ENCODE measurements at places on chromosomes 3 and 15. TPM values are rescaled to one million over a fixed set of nuclear protein-coding genes. Genes with fewer than 3 reads are reported as not detected.

- no peak for DNase-seq
Observed at GRCh38 chr15:52080706-52081392, 31.7 kb downstream of the BCL2L10 start.

GRCh38 chr15:38611228-38611627 lies 46.6 kb upstream of the RASGRP1 start:
- no peak for DNase-seq

- no peak for DNase-seq
Observed at GRCh38 chr15:88654430-88655102, 15.8 kb downstream of the ISG20 start.

DNA sequence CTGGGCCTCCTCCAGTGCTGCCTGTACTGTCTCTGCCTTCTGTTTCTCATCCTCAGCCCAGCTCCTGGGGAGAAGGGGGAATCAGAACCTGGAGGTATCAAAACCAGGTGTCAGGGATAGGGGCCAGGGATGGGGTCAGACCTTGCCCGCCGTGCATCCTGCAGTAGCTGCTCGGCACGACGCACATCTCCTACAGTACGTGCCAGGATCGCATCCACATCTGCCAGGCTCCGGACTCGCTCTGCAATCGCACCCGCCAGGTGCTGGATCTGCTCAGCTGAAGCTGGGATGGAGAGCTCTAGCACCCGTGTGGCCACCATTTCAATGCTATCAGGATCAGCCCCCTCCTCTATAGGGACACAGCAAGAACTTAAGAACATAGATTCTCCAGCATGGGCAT lies 1.4 kb upstream of the USP19 start:
- DNase-seq = no peak

DNA sequence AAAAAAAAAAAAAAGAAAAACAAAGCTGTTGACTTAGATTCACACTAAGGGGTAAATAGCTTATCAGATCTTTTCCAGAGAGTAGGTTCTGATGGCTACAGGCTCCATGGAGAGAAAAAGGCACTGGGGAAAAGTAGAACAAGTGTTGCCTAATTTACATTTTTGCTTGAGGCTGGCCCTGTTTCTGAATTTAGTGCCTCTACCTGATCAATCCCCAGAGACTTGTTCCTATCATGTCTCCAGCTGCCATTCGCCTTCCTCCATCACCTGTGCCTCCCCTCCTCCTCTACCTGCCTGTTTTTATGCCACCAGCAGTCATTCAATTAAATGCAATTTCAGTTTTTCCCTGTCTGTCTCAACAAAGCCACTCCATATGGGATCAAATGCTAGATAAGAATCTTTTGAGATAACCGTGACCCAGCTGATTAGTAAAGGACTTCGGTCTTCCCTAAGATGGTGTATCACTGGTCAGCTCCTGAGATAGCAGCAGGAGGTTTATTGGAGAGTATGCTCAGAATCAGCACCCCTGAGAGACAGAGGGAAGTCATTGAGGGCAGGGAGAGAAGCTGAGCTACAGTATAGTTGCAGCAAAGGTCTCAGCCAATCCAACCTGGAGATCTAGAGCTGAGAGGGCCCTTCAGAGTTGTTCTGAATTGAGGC lies 88.1 kb upstream of the GADL1 start:
- DNase-seq = no peak

- no peak for DNase-seq
Observed at GRCh38 chr15:88250826-88251225, 5.7 kb downstream of the NTRK3 start.

DNA sequence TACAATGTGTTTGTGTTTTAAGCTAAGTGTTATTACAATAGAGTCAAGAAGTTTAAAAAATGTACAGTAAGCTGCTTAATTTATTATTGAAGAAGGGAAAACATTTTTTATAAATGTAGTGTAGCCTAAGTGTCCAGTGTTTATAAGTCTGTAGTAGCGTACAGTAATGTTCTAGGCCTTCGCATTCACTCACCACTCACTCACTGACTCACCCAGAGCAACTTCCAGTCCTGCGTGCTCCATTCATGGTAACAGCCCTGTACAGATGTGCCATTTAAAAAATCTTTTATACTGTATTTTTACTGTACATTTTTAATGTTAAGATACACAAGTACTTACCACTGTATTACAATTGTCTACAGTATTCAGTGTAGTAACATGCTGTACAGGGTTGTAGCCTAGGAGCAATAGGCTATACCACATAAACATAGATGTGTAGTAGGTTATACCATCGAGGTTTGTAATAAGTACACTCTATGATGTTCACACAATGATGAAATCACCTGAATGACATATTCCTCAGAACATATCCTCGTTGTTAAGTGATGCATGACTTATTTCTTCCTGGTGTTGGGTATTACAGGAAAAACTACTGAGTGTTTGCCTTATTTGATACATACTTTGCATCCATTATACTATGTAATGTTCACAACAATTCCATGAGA lies 156.6 kb upstream of the NUDT16 start:
- no peak for DNase-seq

DNA sequence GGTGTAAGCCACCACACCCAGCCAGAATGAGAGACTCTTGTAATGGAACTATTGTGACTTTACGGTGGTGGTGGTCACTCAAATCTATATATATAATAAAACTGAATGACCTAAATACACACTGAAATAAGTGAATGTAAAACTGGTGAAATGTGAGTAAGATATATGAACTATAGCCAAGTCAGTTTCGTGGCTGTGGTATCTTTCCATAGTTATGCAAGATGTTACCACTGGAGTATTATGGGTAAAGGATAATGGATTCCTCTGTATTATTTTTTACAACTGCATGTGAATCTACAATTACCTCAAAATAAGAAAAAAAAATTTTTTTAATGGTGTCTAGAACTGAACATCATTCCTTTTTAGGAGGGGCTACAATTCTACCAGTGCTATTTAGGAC lies 21.9 kb downstream of the PIK3CB start:
- no peak for DNase-seq

- no peak for DNase-seq
Observed at GRCh38 chr15:69668039-69668705, 215.6 kb downstream of the RPLP1 start.

DNA sequence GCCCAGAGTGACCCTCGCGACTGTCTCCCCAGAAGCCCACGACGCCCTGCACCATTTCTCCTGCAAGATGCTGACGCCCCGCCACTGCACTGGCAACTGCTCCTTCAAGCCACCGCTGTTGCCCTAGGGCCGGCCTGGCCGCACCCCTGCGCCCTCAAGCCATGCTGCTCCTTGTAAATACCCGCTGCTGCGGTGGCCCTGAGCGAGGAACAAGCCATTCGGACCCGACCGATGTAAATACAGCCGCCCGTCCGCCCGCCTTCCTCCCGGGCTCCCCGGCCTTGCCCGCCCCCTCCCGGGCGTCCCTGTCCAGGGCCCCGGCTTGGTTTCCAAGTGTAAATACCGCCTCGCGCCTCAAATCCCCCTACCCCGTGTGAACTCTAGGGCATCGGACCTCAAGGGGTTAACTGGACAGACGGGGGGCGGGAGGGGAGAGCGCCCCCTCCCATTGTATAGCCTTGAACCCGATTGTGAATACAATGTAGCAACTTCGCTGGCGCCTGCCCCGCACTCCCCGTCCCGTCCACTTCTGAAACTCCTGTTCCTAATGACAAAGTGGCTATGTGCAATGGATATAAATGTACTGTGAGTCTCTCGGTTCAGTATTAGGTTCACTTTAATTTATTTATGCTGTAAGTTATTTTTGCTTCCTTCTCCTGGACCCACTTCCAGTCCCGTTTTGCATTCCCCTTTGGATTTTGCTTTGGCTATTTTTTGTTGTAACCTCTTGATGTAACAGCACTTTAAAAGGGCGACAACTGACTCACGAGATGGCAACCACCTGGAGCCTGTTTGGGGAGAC lies 5.9 kb downstream of the RNU6-1 start:
- no peak for DNase-seq

GRCh38 chr3:54988838-54989630 lies 61.2 kb upstream of the LRTM1 start:
- no peak for DNase-seq

GRCh38 chr3:414063-414462 lies 217.5 kb downstream of the CHL1 start:
- no peak for DNase-seq

- no peak for DNase-seq
Observed at GRCh38 chr15:42050484-42051255, 29.8 kb upstream of the PLA2G4E start.

- no peak for DNase-seq
Observed at GRCh38 chr15:67495585-67495984, 25.3 kb upstream of the C15orf61 start.

DNA sequence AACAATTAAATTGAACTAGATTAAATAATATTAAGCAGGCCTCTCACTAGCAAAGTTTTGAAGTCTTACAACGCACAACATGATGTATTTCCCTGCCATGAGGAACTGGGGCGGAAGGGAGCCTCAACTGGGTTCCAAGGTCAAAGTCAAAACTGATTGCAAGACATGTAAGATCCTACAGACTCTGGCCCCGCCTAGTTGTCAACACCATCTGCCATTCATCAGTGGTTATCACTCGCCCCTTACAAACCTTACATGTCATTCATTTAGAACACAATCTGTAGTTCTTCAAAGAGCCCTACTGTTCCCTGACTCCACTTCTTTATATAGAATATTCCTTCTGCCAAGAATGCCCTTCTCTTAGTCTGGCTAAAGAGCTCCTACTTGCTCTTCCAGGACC lies 10.0 kb downstream of the ATP13A3 start:
- DNase-seq = no peak

DNA sequence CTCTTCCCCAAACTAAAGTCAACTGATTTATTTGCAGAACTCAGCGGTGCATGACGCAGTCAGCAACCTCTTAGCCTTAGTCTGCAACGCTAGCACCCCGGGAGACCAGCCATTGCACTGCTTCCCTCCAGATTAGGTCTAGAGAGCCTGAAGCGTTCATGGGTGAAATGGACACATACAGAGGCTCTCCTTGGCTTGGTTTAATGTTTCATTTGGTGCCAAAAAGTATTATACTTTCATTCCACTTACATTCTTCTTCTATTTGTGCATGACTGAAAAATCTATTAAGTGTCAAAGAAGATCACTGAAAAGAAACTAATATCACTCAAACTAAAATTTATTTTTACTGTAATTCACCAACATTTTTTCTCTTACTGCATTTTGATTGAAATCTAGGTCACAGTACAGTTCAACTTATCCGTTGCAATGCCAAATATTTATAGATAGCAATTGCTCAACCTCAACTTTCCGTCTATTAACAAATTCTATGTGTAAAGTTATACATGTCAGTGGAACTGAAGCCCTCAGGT lies 116.2 kb downstream of the ROBO1 start:
- DNase-seq = no peak

Gene GP5
- total RNA-seq = not detected

Gene AHSG
- not detected for total RNA-seq

Gene GOLGA8T
- total RNA-seq = not detected

Gene CCR2
- not detected for total RNA-seq

Gene ITIH3
- total RNA-seq = 17.8 TPM
